Activated T-cell treated with anti-CD3 and anti-CD28 coated beads for 1 hour (primary cell): ENCODE measurements at places on chromosomes 7 and 10.
A peak's percentile ranks its signal among the peaks of the same experiment; 100 is the strongest.

DNA sequence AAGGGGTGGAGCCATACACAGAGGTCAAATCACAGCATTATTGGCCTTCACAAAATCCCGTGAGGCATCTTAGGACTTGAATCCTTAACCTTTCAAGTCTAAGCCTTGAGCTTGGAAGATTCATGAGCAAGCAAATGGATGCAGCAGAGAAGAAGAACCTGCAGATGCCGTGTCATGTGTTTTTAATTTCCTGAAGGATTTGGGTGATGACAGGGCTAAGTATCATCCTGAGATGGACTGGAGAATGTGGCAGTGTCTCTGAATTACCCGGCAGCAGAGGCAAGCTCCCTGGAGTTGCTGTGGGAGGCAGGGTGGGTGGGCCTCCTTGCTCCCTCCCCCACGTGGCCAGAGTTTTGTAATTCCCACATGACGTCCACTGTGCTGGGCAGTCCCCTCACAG, 50.8 kb downstream of the GCC1 start:
- no peak for DNase-seq

DNA sequence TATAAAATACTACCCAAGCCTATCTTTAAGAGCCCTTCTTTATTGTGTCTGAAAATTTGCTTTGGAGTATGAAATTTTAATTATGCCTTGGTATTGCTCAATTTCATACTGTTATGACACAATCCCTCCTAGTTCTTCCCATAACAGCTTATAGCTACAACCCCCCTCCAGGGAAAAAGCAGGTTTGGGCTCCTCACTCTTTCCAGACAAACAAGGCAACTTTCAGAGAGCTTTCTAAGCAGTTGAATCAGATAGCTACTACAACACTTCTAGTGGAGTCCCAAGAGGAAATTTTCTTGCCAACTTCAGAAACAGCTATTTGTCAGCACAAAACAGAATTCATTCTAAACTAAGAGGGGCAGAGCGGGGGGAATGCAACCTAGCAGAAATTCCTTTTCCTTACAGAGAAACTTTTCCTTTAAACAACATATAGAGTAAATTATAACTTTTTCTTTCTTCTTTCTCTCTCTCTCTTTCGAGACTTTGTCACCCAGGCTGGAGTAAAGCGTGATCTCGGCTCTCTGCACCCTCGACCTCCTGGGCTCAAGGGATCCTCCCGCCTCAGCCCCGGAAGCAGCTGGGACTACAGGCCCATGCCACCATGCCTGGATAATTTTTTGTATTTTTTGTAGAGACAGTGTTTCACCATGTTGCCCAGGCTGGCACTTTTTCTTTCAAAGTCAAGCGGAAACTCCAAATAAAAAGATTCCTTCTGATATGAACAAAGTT, 26.0 kb upstream of the JMJD1C start:
- DNase-seq, result no peak

GRCh38 chr10:34374356-34375045, 440.6 kb downstream of the PARD3 start:
- no peak for DNase-seq

DNA sequence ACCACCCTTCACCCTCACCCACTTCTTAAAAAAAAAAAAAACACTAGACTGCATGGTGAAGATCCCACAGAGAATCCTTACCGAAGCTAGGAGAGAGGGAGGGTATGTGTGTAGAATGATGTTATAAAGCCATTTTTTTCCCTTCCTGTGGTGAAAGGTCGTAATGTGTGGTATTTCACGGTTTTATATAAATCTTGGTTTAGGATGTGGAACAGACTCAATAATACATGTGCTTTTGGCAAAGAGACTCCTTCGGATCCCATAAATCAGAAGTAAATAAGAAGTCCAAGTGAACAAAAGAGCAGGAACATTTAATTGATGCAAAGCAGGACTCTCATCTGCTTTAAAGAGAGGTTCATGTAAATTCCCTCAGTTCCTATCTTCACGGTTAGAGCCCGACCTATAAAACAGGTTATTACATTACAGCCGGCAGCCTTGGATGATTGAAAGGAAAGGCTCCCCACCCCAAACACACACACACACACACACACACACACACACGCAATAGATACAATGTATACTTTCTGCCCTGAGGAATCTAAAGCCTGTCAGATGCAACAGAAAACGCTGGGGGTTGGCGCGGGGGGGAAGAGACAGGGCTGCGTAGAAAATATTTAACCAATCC, 8.8 kb downstream of the DLX5 start:
- DNase-seq, result no peak

DNA sequence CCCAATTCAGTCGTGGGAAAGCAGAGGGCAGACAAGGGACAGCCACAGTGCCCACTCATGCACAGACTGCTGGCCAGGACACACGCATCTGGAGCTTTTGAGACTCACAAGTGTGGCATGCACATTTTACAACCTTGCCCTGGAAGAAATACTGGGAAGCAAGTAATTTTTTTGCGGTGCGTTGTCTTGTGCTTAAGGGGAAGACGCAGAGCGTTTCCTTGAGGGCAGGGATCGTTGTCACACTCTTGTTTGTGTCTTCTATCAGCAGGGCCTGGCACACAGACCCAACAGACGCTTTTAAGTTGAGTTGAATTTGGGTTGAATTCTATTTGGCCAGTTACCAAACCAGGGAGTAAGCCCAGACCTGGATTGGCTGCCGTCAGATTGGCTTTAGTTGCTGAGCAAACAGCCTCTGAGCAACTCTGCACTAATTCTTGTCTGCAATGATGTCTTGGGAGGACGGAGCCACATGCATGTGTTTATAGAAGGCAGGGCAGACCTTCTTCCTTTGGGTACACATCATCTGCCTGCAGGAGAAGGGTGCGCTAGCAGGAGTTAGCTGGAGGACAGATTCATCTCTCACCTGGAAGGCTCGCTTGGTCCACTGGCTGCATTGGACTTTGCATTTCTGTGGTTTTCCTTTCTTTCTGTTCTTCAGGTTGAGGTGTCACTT, 38.4 kb downstream of the IL2RA start:
- no peak for DNase-seq

GRCh38 chr7:125930848-125931247, 1001.2 kb upstream of the POT1 start:
- DNase-seq, result no peak

GRCh38 chr10:110825508-110825907, 46.2 kb upstream of the PDCD4 start:
- no peak for DNase-seq

DNA sequence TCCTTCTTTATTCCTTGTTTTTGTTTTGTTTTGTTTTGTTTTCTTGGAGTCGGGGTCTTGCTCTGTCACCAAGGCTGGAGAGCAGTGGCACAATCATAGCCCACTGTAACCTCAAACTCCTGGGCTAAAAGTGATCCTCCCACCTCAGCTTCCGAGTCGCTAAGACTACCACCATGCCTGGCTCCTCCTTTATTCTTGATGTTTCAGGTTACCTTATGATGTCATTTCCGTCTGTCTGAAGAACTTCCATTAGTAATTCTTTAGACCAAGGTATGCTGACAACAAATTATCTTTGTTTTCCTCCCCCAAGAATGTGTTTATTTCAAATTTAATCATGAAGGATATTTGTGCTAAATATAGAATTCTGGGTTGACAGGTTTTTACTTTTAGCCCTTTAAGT, 18.1 kb upstream of the ATAD1 start:
- no peak for DNase-seq

- DNase-seq, result peak; percentile 17
Measured at GRCh38 chr10:99993701-99994689, 15.8 kb downstream of the DNMBP start.

DNA sequence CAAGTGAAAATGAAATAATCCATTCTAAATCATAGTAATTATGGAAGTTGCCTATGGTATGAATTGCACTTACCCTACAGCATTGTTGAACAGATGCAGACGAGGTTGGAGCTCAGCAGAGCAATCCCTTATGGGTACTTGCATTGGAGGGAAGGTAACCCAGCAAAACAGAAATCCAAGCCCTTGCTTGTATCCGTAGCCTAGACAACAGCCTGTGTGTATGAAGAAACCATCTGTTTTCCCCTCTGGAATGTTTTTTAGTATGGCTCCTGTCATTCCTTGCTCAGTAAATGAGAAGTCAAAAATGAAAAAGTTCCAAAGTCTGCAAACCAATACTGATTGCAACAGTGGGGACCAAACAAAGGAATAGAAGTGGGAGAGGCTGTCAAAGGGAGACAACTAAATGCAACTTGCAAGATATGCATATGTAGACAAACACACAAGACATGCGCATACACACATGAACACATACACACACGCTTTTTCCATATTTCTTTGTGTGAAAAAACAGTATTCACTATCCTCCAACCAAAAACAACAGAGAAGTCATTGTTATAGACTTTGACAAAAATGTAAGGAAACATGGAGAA, 260.8 kb downstream of the DYNC1I1 start:
- DNase-seq, result no peak
